Effector CD4-positive, alpha-beta T cell (primary cell): ENCODE measurements at places on chromosomes 3 and 15.
A peak's percentile ranks its signal among the peaks of the same experiment; 100 is the strongest.

DNA sequence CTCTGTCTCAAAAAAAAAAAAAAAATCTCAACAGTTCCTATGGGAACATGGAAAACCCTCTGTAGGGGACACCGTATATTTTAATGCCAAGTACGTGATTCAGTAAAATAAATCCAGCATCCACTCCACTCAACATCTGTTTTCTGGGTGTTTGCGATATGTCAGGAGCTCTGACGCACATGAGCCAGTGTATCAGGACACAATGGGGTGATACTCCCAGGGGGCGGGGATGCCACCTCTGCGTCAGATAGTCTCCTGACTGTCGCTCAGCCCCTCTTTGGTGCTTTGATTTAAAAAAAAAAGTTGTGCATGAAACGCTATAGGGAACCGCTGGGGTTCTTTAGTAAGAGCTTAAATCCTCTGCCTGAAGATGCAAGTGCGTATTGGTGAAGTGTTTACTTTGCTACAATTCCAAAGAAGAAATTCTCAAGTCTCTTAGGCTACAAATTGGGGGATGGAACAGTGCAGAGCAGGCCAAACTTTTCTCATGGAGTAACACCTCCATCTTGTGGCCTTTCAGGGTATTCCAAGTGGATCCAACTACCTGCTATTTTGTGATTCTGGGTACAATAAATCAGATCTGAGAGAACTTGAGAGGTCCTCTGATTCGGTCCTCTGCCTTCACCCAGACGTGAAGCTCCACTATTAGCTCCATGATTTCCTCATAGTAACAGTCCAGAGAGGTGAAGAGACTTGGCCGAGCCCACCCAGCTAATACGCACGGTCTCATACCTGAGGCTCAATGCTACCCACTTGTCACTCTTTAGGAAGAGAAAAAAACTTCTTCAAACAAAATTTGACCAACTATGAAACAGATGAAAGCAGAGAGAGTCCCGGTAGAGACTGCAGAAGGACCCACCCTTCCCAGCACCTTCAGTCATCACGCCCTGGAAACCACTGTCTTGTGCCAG, 9.3 kb upstream of the NR2E3 start:
- no peak for DNase-seq

DNA sequence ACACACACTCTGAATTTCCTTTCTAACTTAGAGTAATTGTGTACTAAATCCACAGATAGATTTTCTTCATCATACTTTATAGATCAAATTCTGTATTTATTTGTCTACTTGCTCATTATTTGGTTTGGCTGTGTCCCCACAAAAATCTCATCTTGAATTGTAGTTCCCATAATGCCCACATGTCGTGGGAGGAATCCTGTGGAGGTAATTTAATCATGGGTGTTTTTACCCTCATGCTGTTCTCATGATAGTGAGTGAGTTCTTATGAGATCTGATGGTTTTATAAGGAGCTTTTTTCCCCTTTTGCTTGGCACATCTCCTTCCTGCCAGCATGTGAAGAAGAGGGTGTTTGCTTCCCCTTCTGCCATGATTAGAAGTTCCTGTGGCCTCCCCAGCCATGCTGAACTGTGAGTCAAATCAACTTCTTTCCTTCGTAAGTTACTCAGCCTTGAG, 198.3 kb upstream of the TGFBR2 start:
- DNase-seq, result no peak

- no peak for DNase-seq
These were observed 483.6 kb downstream of the ERC2 start for GRCh38 chr3:55984626-55985025.

- DNase-seq, result no peak
These were observed 165.2 kb upstream of the PDZRN3 start for GRCh38 chr3:73789825-73790444.

GRCh38 chr3:141875893-141876380, 506 bp upstream of the ATP1B3 start:
- DNase-seq, result peak; percentile 75

GRCh38 chr3:134389865-134390264, 15.6 kb upstream of the AMOTL2 start:
- DNase-seq, result no peak

GRCh38 chr3:189272500-189273119, 100.8 kb downstream of the TPRG1 start:
- no peak for DNase-seq
